GM23338 (cell line): ENCODE measurements at places on chromosomes 7 and 10. TPM values are rescaled to one million over a fixed set of nuclear protein-coding genes. Genes with fewer than 3 reads are reported as not detected.

The ELAPOR2 gene
- 27.1 and 42.9 TPM in 2 replicates for total RNA-seq

The TRDMT1 gene
- total RNA-seq: 30.8 and 37.7 TPM in 2 replicates

The EPHB6 gene
- total RNA-seq: 18.1 and 20.8 TPM in 2 replicates

The FZD8 gene
- total RNA-seq: 7.9 and 8.7 TPM in 2 replicates

The TLX1 gene
- not detected in 2 replicates for total RNA-seq

The IDI2 gene
- not detected in 2 replicates for total RNA-seq

The GIMAP2 gene
- not detected in 2 replicates for total RNA-seq

The ADRA2A gene
- total RNA-seq: 1.8 and 2.5 TPM in 2 replicates

The CYP2C9 gene
- total RNA-seq: not detected in 2 replicates

The ASAH2 gene
- total RNA-seq: 0.04 and 0.17 TPM in 2 replicates

The KLLN gene
- total RNA-seq: 0.24 and 0.62 TPM in 2 replicates

The ANK3 gene
- total RNA-seq: 70.5 and 85.2 TPM in 2 replicates

The CEP55 gene
- 15.0 and 22.4 TPM in 2 replicates for total RNA-seq

The CADPS2 gene
- total RNA-seq: 31.7 and 36.9 TPM in 2 replicates

The HABP2 gene
- not detected in 2 replicates for total RNA-seq

The PIK3AP1 gene
- total RNA-seq: 2.3 and 2.4 TPM in 2 replicates

The WNT8B gene
- total RNA-seq: 1.3 and 1.9 TPM in 2 replicates

The TBX20 gene
- 0.12 and 0.69 TPM in 2 replicates for total RNA-seq

The ZNF277 gene
- total RNA-seq: 22.5 and 25.4 TPM in 2 replicates

The AMPH gene
- total RNA-seq: 9.4 and 10.2 TPM in 2 replicates

The HECW1 gene
- total RNA-seq: 19.2 and 21.8 TPM in 2 replicates

The SLC26A3 gene
- not detected in 2 replicates for total RNA-seq

The NFKB2 gene
- total RNA-seq: 19.0 and 29.4 TPM in 2 replicates

The PPP1R17 gene
- total RNA-seq: 0.27 and 0.52 TPM in 2 replicates

The MSMB gene
- total RNA-seq: not detected in 2 replicates

The RHOBTB1 gene
- total RNA-seq: 13.2 and 24.8 TPM in 2 replicates

The NKX2-3 gene
- total RNA-seq: not detected in 2 replicates

The C10orf62 gene
- total RNA-seq: not detected in 2 replicates

The CYP26C1 gene
- 0.24 TPM in 1 of 2 replicates, not detected in the other for total RNA-seq

The GLUD1 gene
- total RNA-seq: 140 and 144 TPM in 2 replicates

The CFAP43 gene
- total RNA-seq: 0.24 and 0.47 TPM in 2 replicates

The MMP21 gene
- not detected in 2 replicates for total RNA-seq

The UTF1 gene
- 7.7 and 12.2 TPM in 2 replicates for total RNA-seq

The TSPAN12 gene
- 11.7 and 14.7 TPM in 2 replicates for total RNA-seq

The SPOCK2 gene
- 2.6 and 3.6 TPM in 2 replicates for total RNA-seq

The RNF148 gene
- 0.23 and 2.2 TPM in 2 replicates for total RNA-seq

The CDK1 gene
- 166 and 168 TPM in 2 replicates for total RNA-seq

The ANKIB1 gene
- total RNA-seq: 39.8 and 40.3 TPM in 2 replicates

The LRRC61 gene
- total RNA-seq: 67.6 and 75.2 TPM in 2 replicates

The ZNF853 gene
- total RNA-seq: 8.9 and 9.8 TPM in 2 replicates

The DNAJC12 gene
- total RNA-seq: 1.1 and 2.2 TPM in 2 replicates

The FKBP6 gene
- total RNA-seq: not detected in 2 replicates

The OR2A5 gene
- not detected in 2 replicates for total RNA-seq

The SFXN3 gene
- total RNA-seq: 2.3 and 3.8 TPM in 2 replicates

The SFRP5 gene
- 3.5 and 5.1 TPM in 2 replicates for total RNA-seq

The HMX3 gene
- total RNA-seq: 0.23 and 0.35 TPM in 2 replicates

The FAM25A gene
- total RNA-seq: not detected in 2 replicates

The PRPS1L1 gene
- total RNA-seq: not detected in 2 replicates

The DMBT1 gene
- 0.03 TPM in 1 of 2 replicates, not detected in the other for total RNA-seq

The GHRHR gene
- not detected in 2 replicates for total RNA-seq

The BHLHA15 gene
- total RNA-seq: 8.3 and 10.9 TPM in 2 replicates

The MMD2 gene
- 0.38 and 0.39 TPM in 2 replicates for total RNA-seq

The SCIN gene
- 0.80 and 5.8 TPM in 2 replicates for total RNA-seq

The CYP3A7 gene
- total RNA-seq: not detected in 2 replicates

The ZNF655 gene
- 55.8 and 61.3 TPM in 2 replicates for total RNA-seq
